ENCODE measurements at places on chromosomes 1 and 21. TPM values are rescaled to one million over a fixed set of nuclear protein-coding genes. Genes with fewer than 3 reads are reported as not detected.

SLAMF1 gene
- total RNA-seq: 0.38 TPM

KRTAP10-1 gene
- total RNA-seq: not detected

SERTAD4 gene
- 0.06 TPM for total RNA-seq

CLCA4 gene
- total RNA-seq: not detected

ERG gene
- total RNA-seq: not detected

PLPPR4 gene
- total RNA-seq: 0.26 TPM

CEP170 gene
- 105 TPM for total RNA-seq

ADGRB2 gene
- 22.6 TPM for total RNA-seq

DMRTA2 gene
- not detected for total RNA-seq

DENND2D gene
- 0.71 TPM for total RNA-seq

LCE1C gene
- total RNA-seq: not detected

DNA sequence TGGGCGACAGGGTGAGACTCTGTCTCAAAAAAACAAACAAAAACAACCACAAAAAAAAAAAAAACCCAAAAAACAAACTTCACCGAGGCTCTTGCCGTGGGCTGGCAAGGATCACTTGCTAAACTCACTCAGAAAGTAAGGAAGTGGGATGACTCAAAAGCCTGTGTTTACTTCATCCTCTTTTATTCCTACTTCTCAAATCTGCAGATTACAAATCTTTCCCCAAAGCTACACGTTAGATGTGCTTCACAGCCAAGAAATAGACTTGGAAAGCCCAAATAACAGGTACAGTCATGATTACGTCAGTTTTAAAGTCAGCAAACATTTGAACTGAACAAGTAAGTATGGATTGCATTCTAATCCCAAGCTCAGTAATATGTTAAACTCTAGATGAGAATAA, 359.3 kb downstream of the ADGRL2 start:
- DNase-seq: no peak

- DNase-seq: no peak
Observed at GRCh38 chr1:64505232-64505943, 35.5 kb downstream of the CACHD1 start.

GRCh38 chr21:45122432-45123132, 48.2 kb downstream of the ADARB1 start:
- no peak for DNase-seq

- DNase-seq: no peak
Observed at GRCh38 chr21:42626171-42626570, 27.2 kb upstream of the PDE9A start.

DNA sequence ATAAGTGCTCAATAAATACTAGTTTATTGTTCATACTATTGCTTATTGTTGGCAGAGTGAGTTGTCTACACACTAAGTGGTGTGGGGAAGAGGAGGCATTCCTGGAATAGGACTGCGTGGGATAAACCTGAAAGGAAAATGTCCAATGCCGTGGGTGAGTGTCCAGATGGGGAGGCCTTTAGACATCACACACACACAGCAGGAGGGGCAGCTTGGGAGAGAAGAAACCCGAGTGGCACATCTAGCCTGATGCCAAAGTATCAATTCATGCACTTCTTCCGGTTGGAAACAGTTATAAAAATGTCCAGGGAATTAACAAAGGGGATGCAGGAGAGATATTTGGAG, 27.3 kb downstream of the CCN1 start:
- DNase-seq: no peak

DNA sequence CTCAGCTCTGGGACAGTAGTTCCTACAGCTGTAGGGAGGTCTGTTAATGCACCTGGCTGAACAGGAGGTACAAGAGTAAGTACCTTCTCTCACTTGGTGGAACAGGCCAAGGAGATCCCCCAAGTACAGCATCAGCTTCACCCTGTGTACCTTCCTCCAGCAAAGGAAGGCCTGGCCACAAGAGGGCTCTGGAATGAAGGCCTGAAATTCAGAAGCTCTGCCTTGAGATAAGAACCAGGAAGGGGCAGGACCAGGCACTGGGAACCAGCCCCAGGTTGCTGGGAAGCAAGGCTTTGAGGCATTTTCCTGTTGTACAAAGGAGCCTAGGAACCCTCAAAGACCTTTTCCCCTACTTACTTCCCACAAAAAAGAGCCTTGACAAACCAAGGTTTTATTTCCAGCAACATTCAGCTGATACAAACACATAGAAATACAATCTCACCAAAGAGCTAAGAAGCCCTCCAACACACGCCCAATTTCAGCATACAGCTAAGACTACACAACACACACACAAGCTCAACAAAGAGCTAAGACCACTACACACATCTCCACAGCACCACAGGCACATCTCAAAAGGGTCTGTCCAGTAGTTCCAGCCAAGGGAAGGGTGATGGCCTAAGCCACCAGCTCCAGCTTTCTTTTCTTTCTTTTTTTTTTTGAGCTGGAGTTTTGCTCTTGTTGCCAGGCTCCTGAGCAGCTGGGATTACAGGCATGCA, 23.5 kb downstream of the F11R start:
- DNase-seq: peak; percentile 57

- DNase-seq: peak; percentile 66
Observed at GRCh38 chr1:159197561-159198557, 6.8 kb upstream of the ACKR1 start.

DNA sequence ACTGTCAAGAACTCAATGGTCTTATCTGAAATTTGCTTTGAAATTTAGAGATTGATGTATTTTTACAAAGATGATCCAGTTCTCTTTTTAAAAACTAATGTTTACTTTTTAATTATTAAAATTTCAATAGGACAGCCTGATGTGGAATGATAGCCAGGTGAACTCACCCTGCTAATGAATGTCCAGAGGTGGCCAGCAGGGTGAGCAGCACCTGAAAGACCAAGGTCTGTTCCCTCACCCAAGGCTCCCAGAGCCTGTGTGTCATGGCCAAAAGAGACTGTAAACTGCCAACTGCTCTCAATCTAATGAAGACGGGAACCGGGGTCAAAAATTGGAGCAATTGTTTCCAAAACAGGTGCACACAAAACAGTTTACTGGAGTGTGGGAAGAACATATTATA, 340.4 kb downstream of the DISC1 start:
- no peak for DNase-seq

GRCh38 chr21:36606287-36606982, 92.5 kb upstream of the SIM2 start:
- DNase-seq: no peak

DNA sequence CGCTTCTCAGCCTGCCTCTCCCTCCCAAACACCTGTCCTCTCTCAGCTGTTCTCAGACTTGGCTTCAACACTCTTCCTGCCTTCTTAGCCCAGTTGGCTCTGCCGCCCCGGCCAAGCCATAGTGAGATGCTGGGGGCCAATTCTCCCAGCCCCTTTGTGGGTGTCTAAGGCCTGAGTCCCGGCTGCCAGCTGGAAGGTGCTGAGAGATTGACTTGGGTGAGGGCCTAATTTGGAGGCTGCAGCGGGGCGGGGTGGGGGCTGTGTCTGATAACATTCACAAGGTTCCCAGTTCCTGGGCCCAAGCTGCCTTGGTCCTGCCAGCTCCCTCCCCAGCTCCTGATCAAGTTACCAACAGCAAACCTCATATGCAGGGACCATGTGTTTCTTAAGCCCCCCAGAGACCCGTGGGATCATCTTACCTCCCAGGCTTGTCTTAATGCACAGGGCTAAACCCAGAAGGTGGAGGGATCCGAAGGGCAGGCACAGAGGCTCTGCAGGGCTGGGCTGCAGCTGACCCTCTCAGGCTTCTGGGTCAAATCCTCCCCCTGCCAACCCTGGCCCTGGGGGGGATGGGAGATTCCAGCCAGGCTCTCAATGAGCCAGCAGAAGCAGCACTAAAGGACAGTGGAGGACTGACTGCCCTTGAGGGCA, 9.8 kb downstream of the INKA2 start:
- peak; percentile 81 for DNase-seq

GRCh38 chr1:66764994-66765578, 12.8 kb downstream of the DYNLT5 start:
- DNase-seq: peak; percentile 63

DNA sequence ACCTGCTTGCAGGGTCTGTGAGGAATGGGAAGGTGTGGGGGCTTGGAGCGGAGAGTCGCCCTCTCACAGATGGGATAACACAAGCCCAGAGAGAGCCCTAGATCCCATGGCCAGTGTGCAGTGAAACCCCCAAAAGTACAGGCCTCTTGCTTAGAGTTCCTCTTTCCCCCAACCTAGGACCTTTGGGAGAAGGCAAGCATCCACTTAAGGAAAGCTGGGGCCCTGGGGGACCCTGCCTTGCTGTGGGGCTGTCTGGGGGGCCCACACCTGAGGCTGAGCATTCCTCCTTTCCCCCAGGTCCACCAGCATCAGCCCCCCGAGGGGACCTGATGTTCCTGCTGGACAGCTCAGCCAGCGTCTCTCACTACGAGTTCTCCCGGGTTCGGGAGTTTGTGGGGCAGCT, 1.1 kb downstream of the VWA1 start:
- no peak for DNase-seq

- DNase-seq: peak; percentile 35
Observed at GRCh38 chr1:222910699-222911098, 95.9 kb downstream of the DISP1 start.

- peak; percentile 20 for DNase-seq
Observed at GRCh38 chr1:171252482-171252881, 4.2 kb downstream of the FMO1 start.

GRCh38 chr1:227447531-227447990, 115.8 kb upstream of the ZNF678 start:
- DNase-seq: peak; percentile 43

DNA sequence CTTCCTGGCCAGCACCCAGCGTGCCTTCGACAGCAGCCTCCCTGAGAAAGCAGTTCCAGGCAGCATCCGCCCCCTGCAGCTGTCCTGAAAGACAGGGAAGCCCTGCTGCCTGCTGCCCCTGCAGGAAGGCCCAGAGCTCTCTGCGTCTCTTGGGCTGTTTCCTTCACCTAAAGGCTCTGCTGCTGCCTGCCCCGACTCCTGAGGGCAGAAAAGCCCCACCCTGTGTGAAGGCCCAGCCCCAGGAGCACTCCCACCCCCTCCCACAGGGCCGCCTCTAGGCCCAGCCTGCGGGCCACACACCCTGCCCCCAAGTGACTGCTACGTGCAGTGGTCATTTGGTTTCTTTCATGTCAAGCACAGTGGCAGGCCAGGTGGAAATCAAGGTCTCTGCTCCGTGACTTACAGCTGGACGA, 12.4 kb downstream of the RIPK4 start:
- no peak for DNase-seq

- DNase-seq: no peak
Observed at GRCh38 chr1:97837161-97837560, 83.7 kb downstream of the DPYD start.

- no peak for DNase-seq
Observed at GRCh38 chr1:245908543-245908942, 598.5 kb downstream of the SMYD3 start.

DNA sequence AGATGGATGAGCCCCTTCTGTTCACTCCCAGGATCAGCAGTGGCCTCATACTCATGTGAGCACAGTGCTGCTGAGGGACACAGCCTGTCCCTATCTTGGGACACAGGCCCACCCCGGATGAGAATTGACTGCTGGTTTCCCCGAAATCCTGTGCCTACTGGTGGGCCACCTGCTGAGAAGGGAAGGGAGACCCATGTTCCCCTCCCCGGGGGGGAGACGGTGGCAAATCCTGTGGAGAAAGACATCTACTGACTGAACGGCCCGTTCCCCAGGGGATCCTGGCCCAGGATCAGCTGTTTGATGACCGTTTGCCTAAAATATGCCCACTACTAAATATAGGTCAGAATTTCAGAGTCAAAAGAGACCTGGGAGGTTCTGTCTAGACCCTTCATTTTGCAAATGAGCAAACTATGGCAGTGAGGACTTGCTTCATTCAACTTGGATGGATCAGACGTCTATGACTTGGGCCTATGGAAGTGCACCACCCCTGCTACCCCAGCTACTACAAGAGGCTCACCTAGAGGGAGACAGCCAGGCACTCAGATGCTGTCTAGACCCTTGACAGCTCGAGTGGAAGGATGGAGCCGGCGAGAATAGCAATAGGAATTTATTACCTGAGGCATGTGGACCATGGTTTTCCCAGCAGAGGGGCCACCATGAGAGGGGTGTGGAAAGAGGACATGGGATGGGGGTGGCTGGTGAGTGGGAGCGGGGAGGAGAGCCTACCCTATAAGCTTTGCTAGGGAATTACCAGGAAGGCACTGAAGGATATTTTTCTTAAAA, 15.6 kb upstream of the THEMIS2 start:
- DNase-seq: peak; percentile 11

- peak; percentile 50 for DNase-seq
Observed at GRCh38 chr1:206770531-206771337, at the start of gene IL19. Gene IL19, plus strand, starts transcription at chr1:206770773. Its CDS starts 65,890 bp downstream, at chr1:206836663.

- peak; percentile 16 for DNase-seq
Observed at GRCh38 chr21:22020221-22020620, 1022.0 kb downstream of the NCAM2 start.

DNA sequence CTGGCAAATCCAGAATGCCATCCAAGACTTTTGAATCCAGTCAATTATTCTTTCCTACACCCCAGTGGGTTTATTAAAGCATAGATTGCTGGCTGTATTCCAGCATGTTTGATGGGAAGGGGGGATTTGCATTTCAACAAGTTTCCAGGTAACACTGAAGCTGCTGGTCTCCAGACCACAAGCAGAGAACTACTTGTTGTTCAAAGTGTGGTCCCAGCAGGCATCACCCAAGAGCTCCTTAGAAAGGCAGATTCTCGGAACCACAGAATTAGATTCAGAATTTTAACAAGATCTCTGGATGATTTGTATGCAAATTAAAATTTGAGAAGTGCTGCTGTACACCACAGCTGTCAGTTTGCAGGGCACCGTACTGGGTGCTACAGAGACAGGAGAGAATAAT, 216.3 kb upstream of the FAM78B start:
- no peak for DNase-seq

Data from LHCN-M2 (cell line).